ENCODE measurements at places on chromosomes 7 and 10. TPM values are rescaled to one million over a fixed set of nuclear protein-coding genes. Genes with fewer than 3 reads are reported as not detected.

- DNase-seq: no peak
Measured at GRCh38 chr7:127362364-127363027, 30.0 kb downstream of the ZNF800 start.

GRCh38 chr7:100171087-100171681 is 2.8 kb upstream of the GAL3ST4 start:
- DNase-seq: no peak

HMX3 gene
- not detected for total RNA-seq

ANXA8L1 gene
- total RNA-seq: not detected

FAM237B gene
- total RNA-seq: not detected

PLXDC2 gene
- total RNA-seq: 0.24 TPM
